ENCODE measurements at places on chromosomes 1 and 21. TPM values are rescaled to one million over a fixed set of nuclear protein-coding genes. Genes with fewer than 3 reads are reported as not detected.

DMRTA2 gene
- polyA plus RNA-seq: not detected

HIVEP3 gene
- polyA plus RNA-seq: 2.7 TPM

LCE2A gene
- polyA plus RNA-seq: not detected

MPZ gene
- polyA plus RNA-seq: 18.3 TPM

SLAMF1 gene
- not detected for polyA plus RNA-seq

CD101 gene
- polyA plus RNA-seq: 4.1 TPM

GREM2 gene
- 8.7 TPM for polyA plus RNA-seq

Measured in muscle of arm (tissue), 14 donors.